GM12891 (cell line): ENCODE measurements at places on chromosomes 3 and 15.

- no peak for DNase-seq
These were observed 16.0 kb upstream of the MEGF11 start for GRCh38 chr15:66269326-66270090.

DNA sequence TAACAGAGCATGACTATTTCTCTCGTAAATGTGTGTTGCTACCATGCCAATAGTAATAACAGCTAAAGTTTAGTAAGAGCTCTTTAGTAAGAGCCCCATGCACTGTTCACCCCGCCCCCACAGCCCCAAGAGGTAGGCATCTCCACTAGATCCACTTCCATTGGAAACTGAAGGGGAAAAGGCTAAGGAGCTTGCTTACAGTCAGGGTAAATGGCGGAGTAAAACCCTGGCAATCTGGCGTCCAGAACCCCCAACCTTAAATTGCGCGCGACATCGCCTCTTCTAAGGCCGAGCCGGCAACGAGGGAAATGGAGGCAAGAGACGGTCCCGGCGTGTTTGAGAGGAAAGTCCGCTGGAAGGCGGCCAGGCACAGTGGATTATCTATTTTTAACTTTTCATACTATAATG is 654 bp upstream of the C3orf38 start:
- DNase-seq = no peak

DNA sequence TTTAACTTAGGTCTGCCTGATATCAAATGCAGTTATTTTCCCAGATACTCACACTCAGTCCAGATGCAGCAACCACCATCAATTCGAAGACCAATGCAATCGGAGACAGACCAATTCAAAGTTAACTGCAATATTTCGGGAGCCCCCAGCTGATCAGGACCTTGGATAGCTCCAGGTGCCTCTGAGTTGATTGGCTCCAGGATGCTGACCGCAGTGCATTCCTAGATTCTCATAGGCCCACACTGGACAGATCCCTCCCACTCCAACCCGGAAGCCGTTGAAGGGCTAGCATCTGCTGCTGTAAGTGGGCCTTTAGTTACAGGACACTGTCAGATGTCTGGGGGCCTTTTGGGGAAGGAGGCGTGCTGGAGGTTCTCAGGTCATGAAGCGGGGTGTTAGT is 89.5 kb upstream of the ATP2B2 start:
- no peak for DNase-seq

- no peak for DNase-seq
These were observed 36.1 kb downstream of the LIPC start for GRCh38 chr15:58467722-58468423.

DNA sequence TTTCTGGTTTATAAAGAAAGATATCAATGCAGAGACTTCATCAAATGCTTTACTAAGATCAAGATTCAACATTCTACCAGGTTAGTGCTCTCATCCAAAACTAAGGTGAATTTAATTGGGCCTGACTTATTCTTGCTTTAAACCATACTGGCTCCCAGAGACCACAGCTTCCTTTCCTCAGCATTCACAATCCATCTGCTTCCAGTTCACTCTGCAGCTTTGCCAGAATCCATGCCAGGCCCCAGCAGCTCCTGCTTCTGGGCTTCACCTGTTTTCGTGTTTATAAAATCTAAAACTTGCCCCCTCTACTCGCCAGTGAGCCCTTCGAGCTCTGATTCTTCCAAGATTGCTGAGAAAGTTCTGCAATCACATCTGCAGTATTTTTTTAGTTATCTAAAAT is 2.3 kb downstream of the CPB1 start:
- DNase-seq = no peak

GRCh38 chr3:159929171-159930141 is 59.2 kb upstream of the IL12A start:
- no peak for DNase-seq

GRCh38 chr3:59809710-59810444 is 760.1 kb upstream of the CFAP20DC start:
- peak; percentile 8 for DNase-seq

DNA sequence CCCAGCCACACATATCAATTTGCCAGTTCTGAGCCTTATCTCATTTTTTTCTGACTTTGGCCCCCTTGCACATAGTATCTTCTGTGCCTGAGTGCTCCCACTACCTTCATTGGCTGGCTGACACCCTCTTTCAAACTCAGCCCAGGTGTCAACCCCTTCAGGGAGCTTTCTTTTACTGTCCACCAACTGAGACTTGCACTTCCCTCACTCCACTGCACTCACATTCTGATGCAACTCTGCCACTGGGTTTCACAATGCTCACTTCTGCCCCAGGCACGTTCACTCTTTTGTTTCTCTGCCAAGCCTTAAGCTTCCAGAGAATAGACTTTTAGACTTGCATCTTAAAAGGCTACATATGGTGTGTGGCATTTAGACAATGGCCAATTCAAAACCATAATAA is 101.5 kb upstream of the CBLB start:
- DNase-seq = no peak

DNA sequence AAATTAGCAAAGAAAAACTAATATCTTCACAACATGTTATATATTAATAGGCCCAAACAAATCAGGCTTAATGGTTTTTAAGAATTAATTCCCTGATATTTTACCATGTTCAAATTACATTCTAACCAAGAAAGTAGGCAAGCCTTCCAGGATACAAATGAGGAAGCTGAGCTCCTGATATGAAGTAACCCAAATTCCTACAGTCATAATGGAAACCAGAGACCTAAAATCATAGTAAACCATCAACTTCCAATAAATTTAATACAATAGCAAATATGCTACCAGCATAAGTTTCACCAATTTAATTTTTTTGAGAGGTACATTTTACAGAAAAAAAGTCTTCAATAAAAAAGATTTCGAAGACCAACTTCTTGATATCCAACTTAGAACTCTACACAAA is 3.8 kb downstream of the DCBLD2 start:
- DNase-seq = no peak
